Right lobe of liver (tissue), 6 donors: ENCODE measurements at places on chromosomes 6 and 20. TPM values are rescaled to one million over a fixed set of nuclear protein-coding genes. Genes with fewer than 3 reads are reported as not detected.

The LINC00237 gene
- not detected for total RNA-seq

The TAAR6 gene
- not detected for total RNA-seq

The KIF6 gene
- not detected for total RNA-seq

The ZSCAN9 gene
- 3.9 TPM for total RNA-seq

DNA sequence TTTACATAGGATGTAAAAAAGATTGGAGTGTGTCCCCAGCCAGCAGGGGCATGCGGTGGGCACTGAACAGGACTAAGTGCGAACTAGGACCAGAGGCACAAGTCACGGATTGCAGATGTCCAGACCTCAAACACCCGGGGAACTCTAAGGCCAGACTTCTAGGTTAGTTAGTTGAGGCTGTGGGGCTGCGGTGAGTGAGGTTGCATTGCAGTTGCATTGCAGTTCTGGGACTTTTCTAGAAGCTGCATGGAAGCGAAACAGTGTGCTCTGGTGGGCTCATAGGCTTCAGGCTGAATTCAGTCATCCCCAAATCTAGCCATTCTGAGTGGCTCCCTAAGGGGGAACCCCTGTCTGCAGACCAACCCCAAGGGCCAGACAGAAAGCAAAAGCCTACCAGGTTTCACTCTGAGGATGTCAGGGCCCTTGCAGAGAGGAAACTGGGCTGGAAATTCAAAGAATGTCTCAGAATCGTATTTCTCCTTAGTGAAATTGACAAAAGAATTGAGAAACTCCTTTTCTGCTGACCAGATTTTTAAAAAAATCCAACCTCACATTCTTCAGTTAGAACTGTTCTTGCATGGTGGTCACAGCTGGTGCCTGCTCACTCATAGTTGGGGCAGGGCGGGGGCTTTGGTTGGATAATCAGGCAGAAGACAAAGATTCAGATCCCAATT lies 182.8 kb downstream of the ZDHHC14 start:
- no peak for DNase-seq

DNA sequence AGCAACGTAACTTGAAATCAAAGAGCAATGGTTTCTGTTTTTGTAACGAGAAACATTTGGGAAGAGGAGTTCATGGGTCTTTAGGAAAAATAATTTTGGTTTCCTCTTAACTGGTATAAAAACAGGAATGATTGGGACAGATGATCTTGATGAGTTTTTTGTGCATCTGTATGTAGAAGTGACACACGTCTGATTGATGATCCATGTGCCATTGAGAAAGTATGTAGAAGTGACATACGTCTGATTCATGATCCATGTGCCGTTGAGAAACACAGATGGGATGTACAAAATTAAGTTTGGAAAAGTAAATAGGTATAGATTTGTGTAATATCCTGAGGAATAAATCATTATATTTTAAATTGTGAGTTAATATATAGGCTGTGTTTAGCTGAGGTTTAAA lies 2.1 kb downstream of the KIAA1586 start:
- DNase-seq = no peak

GRCh38 chr6:155970876-155971708 lies 515.5 kb upstream of the NOX3 start:
- no peak for DNase-seq

- DNase-seq = no peak
Measured at GRCh38 chr20:24297993-24298392, 171.4 kb upstream of the SYNDIG1 start.

DNA sequence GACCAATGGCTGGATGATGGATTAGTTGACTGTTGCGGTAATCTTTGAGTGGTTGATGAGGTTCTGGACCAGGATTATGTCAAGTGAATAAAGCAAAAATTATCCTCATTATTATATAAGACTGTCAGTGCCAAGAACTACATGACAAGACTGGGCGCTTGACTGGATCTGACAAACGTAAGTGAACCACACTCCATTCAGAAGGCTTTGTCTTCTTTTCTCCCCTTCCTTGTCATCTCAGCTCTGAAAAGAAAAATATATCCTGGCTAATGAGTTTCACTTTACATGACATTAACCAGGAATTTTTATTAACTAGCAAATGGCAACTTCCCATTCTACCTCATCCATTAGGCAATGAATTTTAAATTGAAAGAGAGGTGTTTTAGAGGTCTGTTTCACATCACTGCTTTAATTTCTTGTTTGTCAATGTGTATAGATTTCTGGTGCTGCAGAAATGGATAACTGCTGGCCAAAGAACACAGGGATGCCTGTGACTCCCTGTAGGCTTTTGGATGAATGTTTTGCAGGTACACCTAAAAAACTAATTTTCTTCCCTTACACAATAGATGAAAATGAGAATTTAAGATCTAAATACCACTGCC lies 150.1 kb downstream of the ELOVL4 start:
- DNase-seq = no peak

- no peak for DNase-seq
Measured at GRCh38 chr6:85404564-85405174, 45.2 kb upstream of the NT5E start.

- peak; percentile 27 for DNase-seq
Measured at GRCh38 chr6:134951494-134952263, 1.8 kb upstream of the ALDH8A1 start.

GRCh38 chr6:132932588-132932987 lies 118.2 kb downstream of the RPS12 start:
- no peak for DNase-seq

DNA sequence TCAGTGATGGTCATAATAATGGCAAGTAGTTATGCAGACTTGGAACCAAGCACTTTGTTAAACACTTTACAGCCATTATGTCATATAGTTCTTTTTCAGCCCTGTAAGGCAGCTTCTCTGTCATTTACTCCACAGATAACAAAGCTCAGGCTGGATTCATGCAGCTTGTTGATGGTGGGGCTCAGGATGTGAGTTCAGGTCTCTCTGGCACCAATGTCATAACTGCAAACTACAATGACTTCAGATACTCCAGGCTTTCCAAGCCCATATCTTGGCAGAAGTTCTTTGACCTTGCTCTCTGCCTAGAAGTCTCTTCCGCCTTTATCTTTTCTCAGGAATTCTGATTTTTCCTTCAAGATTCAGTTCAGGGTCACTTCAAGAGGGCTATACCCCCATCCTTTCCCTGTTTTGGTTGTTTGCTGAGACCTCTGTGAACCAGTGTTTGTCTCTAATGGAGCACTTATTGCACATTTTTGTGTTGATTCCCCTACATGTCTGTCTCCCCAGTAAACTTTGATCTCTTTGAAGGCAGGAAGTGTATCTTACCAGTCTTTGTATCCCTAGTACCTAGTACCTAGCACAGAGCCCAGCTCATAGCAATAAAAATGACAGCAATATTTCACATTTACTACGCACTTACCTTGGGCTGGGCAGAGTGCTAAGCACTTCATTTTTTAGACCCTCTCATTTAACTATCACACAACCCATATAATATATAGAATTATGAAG lies 19.7 kb upstream of the EFHC1 start:
- DNase-seq = no peak

DNA sequence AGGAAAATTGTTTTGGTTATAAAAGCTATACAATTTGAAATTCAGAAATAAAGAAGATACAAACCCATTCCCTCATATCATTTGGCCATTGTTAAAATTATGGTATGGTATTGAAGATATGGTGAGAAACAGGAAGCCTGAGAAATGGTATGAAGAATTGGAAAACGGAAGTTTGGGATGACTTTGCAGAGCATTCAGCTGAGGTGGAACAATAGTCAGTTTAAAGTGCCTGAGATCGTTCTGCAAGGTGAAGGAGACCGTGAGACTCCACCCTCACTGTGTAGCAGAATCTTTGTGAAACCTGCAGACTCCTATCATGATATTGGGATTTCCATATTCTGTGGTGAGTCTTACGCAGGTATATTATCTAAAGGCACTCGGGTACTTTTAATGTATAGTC lies 97.3 kb downstream of the ADGRB3 start:
- no peak for DNase-seq

DNA sequence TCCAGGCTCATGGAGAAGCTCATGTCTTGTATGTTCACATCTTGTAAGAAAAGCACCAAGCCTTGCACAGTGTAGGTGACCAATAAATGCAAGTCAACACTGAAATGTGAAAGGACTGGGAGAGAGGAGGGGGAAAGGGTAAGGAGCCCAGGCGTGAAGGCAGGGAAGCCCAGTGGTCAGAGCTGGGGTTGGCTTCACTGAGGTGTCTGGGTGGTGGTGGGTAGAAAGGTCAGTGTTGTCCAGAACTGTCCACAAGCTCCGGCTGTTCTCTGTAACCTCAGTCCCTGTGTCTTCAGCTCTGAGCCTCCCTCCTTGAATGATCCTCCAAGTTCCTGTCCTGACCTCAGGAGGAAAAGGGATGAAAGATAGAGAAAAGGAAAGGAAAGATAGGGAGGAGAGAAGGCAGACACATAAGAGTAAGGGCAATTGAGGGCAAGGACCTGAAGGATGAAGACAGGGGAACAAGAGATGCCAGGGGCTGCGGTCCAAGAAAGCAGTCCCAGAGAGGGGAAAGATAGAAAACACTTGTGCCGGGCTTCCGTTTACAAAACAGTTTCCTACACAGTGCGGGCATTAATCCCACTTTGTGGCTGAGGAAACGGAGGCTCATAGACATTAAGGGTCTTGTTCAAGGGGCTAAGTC lies 2.4 kb upstream of the TNXB start:
- DNase-seq = no peak
